Activated gamma-delta T cell treated with anti-CD3 and anti-CD28 coated beads, Interleukin-2, amount 50 U/mL, for 16 hours (primary cell): ENCODE measurements at places on chromosomes 2 and 18.

DNA sequence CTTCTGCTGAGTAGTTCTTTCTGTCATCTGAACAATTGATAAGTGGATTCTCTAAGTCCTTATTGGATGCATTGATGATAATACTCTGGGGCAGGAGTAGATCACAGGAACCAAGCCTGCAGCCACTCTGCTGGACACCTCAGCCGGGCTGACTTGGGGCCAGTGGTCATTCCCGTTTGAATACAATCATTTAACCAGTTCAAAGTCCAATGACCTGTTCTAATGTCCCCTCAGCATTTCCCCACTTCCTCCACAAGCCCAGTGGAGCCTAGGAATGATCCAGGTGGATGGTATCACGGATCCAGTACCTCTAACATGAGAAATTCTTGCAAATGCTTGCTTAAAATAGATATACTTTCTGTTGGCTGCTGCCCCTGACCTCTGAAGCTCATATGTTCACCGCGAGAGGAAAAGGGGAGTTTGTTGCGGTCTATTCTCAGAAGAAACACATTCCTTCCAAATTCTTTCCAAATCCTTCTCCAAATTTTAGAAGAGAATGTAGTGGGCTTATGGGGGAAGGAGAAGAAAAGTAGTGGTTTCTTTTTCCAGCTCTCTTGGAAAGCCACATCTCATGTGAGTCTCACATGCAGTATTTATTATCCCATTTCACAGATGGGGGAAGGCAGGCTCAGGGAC, 170.9 kb downstream of the INHBB start:
- no peak for DNase-seq

DNA sequence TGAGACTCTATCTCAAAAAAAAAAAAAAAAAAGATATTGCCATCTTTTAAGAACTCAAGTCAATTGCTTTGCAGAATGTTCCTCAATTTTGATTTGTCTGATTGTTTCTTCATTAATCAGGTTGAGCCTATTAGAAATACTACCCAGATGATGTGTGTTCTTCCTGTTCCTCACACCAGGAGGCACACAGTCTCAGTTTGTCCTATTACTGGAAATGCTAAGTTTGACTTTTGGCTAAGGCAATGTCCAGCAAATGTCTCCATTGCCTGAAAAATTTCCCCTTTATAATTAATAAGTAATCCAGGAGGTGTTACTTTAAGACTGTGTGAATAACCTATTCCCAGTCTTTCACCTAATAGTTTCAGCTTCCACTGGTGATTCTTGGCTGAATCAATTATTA, 28.4 kb downstream of the BOLA3 start:
- no peak for DNase-seq

DNA sequence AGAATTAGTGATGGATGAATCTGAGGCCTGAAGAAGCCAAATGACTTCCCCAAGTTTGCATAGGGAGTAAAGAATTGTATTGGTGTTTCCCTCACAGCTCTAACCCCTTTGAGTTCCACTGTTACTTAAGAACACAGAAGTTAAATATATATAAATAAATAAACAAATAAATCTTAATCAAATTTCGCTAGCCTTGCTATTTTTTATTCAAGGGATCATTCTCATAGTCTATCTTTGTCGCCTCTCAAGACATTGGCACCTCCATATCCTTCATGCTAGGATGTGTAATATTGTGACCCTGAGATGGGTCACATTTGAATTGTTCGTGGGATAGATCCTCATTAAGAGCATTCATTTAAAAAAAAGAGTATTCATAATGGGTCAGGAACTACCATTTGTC, 121.3 kb upstream of the HNMT start:
- DNase-seq, result no peak

DNA sequence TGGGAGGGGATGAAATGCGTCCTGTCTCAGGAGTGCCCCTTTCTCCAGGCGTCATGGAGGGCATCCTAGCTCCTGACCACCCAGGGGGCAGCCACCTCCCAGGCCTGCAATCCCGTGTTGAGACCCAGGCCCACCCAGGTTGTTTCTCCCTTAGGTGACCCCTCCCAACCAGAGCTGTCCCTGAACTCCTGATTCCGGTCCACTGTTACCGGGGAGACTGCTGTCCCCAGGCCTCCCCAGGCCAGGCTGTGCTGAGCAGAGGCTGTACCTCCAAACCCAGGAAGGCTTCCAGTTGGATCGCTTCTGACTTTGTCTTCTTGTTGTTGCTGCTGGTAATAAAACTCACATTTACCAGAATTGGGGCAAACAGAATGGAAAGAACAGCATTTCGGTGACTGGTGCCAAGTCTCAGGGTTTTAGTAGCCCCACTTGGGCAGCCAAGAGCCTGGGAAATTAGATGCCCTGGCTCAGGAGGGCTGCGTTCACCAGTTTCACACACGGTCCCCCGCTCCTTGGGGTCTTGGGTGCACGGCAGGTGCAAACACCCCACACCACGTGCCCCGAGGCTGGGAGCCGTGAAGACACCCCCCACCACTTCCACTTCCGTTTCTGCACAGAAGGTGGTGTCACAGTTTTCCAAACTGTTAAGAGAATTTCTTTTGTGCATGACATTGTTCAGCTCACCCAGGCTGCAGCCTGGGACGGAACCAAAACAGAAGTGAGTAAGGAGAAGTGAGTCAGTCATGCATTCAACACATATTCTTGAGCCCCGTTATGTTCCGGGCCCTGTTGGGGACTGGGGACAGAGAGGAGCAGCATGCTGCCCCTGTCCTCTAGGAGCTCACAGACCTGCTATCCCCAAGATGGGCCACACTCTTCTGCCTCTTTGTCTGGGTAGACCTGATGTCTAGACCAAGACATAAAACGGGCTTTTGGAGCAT, 29.4 kb downstream of the ITM2C start:
- no peak for DNase-seq

DNA sequence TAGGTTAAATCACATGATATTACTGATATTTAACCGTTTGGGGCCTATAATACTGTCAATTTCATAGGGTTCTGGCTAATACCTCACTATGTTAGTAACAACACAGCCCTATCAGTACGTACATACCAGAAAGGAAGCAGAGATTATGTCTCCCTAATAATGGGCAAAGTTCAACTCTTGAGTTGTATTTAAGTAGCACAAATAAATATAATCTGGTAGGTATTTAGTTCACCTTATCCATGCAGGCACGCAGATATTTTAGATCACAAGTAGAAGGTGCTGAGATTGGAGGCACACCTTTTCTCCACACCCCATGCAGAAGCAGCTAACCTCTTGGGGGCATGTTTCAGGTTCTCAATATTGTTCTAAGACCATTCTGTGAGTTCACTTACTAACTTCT, 118.9 kb downstream of the IRS1 start:
- DNase-seq, result no peak

DNA sequence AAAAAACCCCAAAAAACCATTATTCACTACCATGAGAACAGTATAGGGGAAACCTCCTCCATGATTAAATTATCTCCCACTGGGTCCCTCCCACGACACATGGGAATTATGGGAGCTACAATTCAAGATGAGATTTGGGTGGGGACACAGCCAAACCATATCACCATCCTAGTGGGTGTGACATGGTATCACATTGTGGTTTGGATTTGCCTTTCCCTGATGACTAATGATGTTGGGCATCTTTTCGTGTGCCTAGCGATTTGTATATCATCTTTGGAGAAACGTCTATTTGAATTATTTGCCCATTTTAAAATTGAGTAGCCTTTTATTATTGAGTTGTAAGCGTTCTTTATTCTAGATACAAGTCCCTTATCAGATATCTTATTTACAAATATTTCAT, 8.7 kb upstream of the ASAP2 start:
- DNase-seq, result no peak

GRCh38 chr2:237859082-237859433, 365 bp upstream of the RAMP1 start:
- no peak for DNase-seq

DNA sequence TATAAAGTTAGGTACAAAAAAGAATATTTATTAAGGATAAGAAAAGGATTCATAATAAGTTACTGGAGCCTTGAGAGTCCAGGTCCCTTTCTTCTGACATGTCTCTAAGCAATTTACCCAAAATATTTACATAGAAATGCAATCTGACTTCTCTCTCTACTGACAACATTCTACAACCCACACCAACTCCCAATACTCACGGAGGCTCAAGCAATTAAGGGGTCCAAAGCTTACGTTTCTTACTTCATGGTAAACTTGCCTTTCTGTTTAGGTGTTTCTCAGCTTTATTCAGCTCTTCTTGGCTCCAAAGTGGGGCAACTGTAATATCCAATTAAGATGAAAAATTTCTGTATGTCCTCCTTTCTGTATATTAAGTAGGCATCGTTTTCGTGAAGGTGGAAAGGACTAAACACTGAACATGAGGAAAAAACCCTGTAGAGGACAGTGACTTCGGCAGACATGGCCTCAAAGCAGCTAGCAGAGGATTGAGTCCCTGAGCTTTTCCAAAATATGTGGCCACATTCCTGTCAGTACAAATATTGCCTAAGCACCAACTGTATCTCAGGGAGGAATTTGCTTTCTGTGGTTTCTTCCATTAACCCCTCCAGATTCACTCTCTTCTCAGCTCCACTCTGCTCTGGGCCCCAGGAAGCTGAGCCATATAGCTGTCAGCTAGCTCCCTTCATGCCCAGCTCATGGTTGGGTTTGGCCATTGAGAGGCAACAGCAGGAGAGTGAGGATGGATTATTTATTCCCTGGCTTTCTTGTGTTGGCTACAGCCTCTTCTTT, 67.9 kb upstream of the GLS start:
- DNase-seq, result no peak

- no peak for DNase-seq
Measured at GRCh38 chr2:207110310-207110709, 55.4 kb downstream of the KLF7 start.

- DNase-seq, result no peak
Measured at GRCh38 chr2:60899230-60899891, 18.0 kb downstream of the REL start.

DNA sequence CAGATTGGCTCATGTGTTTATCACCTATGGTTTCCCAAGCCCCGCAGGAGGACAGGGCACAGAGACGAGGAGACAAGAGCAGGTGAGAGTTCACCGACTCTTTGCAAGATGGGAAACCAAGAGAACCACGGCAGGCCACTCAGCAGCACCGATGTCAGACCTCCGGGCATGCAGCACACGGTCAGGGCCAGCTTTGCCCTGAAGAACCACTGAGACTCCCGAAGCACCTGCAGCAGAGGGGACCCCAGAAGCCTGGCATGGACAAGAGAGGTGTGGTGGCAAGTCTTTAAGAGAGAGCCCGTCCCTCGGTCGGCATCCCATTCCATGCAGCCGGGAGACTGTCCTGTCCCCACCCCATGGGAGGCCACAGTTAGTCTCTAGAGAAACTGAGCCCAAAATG, 36.6 kb upstream of the TAF1B start:
- no peak for DNase-seq

DNA sequence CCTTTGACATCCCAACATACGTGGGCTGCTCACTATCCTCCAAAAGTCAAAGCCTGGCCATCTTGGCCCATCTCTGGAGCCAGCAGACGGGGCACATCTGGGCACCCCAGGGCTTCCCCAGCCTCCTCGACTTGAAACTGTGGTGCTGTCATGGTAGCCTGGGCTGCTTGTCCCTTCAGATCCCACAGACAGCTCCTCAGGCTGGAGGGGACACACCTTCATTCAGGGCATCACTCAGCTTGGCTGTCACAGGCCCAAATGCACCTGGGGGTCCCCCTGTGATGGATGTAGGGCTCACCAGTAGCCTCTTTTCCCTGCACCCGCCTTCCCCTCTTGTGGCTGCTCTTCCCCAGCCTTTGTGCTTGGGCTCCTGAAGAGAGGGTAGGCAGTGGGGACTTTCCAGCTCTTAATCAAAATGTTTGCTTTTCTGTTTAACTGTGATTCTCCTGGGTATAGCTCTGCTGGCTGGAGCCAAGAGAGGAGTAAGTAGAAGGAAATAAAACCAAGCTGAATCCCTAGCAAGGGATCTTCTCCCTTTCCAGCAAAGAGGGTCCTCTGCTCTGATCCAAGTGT, 92.3 kb downstream of the GYPC start:
- DNase-seq, result no peak

DNA sequence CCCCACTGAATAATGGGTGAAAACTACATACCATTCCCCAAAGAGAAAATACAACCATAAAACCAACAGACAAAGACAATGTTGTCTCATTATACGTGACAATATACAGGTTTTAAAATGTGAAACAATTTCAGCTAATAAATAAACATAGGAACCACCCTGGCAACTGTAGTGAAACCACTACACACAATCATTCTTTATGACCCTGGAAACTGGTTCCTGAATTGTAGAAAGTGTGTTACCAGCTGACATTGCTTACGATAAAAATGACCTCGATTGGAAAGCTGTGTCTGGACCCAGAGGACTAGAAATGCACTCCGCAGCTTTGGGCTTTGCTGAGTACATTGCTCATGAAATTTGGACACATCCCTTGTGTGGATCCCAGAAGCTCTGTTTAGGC, 73.9 kb upstream of the LPIN2 start:
- DNase-seq, result no peak

GRCh38 chr2:223113161-223113560, 61.2 kb downstream of the KCNE4 start:
- no peak for DNase-seq

GRCh38 chr18:56517196-56517595, 121.2 kb downstream of the TXNL1 start:
- DNase-seq, result no peak

DNA sequence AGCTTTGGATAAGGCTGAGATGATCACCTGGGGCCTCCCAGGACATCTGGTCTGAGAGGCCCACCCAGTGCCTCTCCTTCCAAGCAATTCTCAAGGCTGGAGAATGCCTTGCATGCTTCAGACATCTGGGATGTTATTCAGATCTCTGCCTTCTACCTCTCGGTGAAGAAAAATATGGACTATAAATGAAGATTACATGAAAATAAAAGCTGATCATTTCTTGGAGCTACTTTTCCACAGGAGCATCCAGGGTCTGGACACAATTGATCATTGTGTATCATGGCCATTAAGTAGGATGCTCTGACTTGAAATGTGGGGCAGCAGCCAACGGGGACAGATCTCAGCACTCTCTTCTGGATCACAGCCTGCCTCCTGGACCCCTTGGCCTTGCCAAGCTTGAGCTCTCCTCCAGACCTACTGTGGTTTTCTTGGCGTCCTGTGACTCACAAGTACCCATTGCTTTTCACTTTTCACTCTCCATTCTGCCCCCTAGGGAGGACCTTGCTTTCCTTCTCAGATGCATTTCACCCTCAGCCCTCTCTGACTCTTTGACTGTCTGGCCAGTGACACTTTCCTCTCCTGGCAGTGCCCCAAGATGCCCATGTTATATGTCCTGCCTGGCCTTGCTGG, 203.1 kb downstream of the INSIG2 start:
- no peak for DNase-seq

- DNase-seq, result no peak
Measured at GRCh38 chr2:207091176-207091575, 74.6 kb downstream of the KLF7 start.
